ENCODE measurements at places on chromosomes 6 and 20. TPM values are rescaled to one million over a fixed set of nuclear protein-coding genes. Genes with fewer than 3 reads are reported as not detected.

EBF4 gene
- total RNA-seq = 2.6 TPM

GRCh38 chr6:161226009-161226964, 47.6 kb downstream of the AGPAT4 start:
- no peak for DNase-seq

FAM83B gene
- total RNA-seq = 1.5 TPM

TRIM10 gene
- total RNA-seq = not detected

ENPP5 gene
- total RNA-seq = 6.5 TPM

DNA sequence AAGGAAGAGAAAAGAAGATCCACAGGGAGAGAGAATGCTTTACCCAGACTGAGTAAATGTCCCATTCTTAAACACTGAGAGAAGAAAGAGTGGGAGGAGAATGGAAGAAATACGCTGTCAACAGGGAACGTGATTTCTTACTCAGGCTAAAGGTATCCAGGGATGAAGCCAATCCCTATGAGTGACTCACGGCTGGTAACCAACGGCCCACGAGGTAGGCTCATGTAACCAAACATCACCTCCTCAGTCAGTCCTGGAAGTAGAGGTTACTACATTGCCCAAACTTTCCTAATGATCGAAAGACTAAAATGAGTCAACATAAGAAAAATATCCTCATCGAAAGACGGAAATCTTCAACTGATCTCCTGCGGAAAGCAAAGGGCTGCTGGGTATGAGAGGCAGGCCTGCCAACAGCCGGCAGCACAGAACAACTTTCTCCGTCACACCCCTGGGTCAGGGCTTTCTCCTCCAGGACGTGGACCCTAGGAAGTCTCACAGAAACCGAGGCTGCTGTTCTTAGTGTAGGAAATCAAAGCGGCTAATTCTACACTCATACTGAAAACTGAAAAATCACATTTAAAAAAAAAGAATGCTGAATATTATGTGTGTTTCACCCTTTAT, 292.6 kb downstream of the GMDS start:
- DNase-seq = no peak

RCAN2 gene
- total RNA-seq = 2.8 TPM

FKBP1C gene
- 2.0 TPM for total RNA-seq

DNA sequence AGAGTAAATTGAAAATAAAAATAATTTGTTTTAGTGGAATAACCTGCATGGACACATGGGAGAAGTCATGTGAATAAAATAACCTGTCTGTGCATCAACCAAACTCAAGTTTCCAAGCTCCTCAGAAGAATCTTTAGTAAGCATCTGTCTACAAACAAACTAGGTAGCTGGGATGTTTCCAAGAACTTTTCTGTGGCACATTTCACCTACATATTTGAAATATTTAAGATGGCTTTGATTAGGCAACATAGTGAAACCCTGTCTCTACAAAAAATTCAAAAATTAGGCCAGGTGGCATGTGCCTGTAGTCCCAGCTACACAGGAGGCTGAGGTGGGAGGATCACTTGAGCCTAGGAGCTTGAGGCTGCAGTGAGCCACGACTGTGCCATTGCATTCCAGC, 168.2 kb downstream of the DST start:
- DNase-seq = no peak

MEI4 gene
- total RNA-seq = 0.38 TPM

DNA sequence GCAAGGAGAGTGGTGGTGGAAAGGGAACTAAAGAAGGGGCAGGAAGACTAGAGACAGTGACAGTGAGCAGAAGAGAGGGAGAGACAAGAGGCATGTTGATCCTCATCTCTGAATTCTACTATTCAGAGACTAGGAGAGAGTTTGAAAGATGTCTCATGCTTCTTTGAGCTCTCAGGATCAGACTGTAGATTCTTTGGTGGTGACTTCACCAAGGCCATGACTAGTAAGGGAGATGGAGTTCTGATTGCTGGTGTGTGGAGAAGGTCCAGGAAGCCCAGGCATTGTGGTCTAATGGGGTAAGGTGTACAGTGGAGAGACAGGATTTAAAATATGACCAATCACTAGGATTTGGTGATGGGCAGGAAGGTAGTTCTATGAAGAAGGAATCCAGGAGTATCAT, 713 bp downstream of the WFDC9 start:
- DNase-seq = no peak

ZNF334 gene
- total RNA-seq = 9.1 TPM

DNA sequence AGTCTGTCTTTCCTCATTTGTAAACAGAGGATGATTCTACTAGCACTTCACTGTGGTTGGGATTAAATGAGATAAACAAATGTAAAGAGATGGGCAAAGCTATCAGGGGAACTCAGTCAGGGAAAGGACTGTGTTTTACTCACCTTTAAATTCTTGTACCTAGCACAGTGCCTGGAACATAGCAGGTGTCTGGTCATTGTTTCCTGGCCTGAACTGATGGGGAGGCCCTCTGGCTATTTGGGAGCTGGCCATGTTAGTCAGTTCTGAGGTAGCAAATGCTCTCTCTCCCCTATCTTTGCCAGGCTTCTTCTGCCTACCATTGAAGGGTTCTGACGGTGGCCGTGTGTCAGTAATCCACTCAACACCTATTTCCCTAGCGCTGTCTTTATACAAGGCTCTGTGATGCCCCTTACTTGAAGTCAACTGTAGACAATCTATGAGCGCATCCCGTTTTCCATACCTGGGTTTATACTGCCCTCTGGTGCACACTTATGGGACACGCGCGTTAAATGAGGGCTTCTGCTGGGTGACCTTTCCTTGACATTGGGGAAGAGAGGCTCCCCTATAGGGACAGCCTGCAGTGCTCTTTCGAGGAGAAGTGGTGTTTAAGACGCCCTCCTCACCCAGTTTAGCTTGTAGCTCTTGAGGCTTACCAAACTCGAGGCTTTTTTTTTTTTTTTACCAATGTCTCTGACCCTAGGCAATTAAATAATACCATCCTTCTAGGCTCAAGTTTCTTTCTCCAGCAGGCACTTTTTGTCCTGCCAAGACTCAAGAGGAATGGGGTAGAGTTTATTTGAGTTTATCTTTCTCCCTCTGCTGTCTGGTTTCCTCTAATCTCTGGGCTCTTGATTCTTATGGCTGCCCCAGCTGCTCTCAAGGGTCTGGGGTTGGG, 4.0 kb upstream of the SPATS1 start:
- DNase-seq = peak; percentile 73

TBC1D32 gene
- total RNA-seq = 6.0 TPM

FOXA2 gene
- total RNA-seq = 19.3 TPM

GRCh38 chr6:4964675-4965561, 38.9 kb downstream of the RPP40 start:
- DNase-seq = no peak

DNA sequence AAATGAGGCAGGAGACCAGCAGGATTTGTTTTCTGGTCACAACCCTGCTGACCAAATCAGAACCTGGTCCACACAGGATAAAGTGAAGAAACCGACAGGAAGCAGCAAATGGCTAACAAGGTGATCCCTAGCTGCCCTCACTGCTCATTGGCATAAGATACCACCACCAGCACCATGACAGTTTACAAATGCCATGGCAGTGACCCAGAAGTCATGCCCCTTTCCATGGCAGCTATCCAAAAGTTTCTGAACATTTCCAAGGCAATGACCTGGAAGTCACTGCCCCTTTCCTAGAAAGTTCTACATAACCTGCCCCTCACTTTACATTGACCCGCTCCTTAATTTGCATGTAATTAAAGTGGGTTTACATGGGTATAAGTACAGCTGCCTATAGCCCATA, 185.2 kb downstream of the QKI start:
- no peak for DNase-seq

- DNase-seq = no peak
These were observed 959.9 kb upstream of the FLRT3 start for GRCh38 chr20:15297059-15297875.

- no peak for DNase-seq
These were observed 38.3 kb downstream of the NINL start for GRCh38 chr20:25547063-25547462.

DNA sequence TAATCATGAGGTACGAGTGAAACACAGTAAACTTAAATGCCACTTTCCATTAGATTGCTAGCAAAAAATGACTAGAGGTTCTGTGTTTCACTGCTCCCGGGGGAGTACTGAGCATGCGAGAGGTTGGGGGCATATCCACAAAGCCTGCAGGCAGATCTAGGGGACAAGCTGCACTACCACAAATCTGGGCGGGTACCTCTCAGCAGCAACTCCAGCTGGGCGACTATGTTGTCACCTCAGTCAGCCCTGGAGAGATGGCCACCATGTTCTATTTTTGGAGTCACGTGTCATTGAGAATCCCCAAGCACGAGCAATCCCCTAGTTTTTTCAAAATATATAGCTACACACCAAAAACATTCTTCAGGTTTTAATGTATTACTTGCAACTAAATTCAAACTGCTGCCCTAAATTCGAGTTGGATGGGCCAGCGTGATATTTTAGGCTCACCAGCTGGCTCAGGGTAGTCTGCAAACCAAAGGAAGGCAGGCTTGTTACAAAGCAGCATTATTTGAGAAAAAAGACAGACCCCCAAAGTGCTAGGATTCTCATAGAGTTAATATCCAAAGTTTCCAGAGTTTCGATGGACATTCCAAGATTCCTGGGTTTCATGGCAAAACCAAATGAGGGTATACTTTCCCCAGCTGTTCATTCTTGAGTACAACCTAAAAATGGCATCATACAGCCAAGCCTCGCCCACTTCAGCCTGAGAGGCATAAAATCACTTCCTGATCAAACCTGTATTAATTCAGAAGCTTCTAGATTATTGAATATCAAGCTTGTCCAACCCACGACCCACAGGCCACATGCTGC, 24.1 kb upstream of the MYLIP start:
- DNase-seq = no peak

ITPA gene
- total RNA-seq = 140 TPM

GRCh38 chr6:119343167-119343566, 6.4 kb downstream of the MAN1A1 start:
- DNase-seq = no peak

PGBD1 gene
- total RNA-seq = 6.3 TPM

DNA sequence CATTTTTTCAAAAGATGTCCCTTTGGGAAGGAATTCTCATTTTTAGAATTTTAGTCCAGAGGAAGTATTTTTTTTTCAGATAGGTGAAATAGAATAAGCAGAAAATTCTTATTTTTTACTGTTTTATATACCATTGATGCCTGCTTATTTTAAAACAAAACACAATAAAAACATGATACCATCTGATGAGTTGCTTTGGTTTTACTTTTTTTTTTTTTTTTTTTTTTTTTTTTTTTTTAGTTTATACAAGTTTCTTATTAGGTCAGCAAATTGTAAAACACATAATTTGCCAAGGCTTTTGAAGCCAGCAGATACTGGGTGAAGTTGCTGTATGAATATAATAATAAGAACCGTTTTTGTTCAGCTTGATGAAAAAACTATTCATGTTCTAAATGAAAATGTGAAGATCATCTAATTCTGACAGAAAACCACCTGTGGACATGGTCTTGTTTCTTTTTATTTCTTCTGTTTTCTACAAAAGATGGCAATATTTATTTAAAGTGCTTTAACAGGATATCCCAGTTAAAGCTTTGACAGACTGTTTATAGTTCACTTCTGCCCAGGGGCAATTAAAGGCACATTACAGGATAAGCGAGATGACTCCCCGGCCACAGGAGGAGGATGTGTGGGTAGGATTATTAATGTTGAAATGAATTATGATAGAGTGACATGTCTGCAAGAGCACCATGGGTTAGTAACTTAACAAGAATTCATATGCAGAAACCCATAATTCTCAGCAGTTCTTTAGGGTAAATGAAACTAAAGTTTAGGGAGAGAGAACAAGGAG, 31.1 kb downstream of the MYB start:
- no peak for DNase-seq

PHACTR3 gene
- total RNA-seq = 0.03 TPM

DNA sequence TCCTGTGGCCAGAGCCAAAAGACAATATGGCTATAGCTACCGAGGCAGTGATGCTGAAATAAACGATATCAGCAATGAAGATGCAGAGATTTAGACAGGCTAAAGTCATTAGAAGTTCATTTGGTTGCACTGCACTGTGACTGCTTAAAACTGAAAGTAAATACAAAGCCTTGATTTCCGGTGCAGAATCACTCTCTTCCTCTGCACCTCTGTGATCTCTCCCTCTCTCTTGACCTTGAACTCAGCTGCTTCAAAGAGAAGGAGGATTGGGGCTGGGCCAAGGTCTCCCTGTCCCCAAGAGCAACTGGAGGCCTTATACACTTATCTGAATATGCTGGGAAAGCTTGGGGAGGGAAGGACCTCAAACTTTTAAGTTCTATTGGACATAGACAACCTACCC, 34.6 kb upstream of the SPACA1 start:
- DNase-seq = no peak

CHD6 gene
- 30.2 TPM for total RNA-seq
